Activated CD4-positive, alpha-beta T cell treated with anti-CD3 and anti-CD28 coated beads, Interleukin-2, Interleukin-6, amounts not matched to agents 100 ng/mL and 50 ng/mL, durations not matched to agents 16 hours and 8 hours (primary cell): ENCODE measurements at places on chromosomes 2 and 18.
A peak's percentile ranks its signal among the peaks of the same experiment; 100 is the strongest.

GRCh38 chr2:64036034-64036705, 16.9 kb upstream of the VPS54 start:
- peak; percentile 86 for DNase-seq

DNA sequence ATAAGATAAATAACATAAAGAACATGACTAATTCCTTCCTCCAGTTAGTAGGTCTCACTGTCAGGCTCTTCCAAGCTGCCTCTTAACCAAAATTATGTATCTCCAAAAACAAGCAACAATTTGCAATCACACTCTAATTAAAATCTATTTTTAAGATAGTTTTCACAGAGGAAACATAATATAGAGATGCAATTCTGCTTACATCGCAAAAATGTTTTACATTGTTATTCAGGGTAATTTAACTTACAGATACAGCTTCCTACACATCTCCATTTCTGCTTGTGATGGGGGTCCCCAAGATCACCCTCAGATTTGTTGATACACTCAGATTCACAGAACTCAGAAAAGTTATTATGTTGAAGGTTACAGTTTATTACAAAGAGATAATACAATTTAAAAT, 115.5 kb downstream of the DSC3 start:
- DNase-seq, result no peak

DNA sequence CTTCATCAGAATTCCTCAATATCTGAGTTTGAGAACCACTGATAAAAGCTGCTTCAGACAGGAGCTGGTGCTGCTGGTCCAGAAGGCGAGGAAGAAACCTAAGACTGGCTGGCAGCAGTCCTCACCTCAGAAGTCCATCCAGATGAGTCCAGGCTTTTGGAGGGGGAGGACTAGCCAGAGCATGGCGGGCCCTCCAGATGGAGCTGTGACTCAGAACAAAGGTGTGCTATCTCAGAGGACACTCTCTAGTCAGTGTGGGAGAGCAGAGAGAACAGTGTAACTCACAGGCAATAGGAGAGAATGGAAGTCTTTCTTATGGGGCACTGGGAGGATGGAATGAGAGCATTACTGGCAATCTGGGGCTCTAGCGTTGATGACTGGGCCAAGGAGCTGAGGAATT, 191.4 kb downstream of the NYAP2 start:
- DNase-seq, result no peak

- no peak for DNase-seq
Observed at GRCh38 chr2:112149866-112150435, 11.8 kb downstream of the FBLN7 start.

DNA sequence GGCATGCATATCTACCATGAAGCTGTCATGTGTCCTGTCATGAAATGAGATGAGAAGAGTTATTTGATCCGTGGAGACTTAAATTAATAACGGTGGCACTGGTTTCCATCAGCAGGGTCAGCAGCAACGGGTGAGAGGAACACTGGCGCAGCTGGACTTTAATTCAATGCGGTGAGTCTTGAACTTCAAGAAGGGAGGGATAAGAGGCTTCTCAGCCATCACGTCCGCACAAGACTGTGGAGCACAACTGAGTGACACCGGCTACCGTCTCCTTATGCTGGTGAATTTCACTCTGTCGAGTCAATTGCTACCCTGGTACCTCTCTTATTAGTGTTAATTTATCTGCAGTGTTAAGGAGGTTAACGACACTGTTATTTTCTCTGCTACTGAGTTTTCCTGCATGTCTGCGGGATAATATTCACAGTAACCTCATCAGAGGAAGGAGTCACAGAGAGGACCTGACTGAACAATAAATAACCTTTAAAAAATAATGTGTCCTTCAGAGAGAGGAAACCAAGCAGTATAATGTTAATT, 236.8 kb downstream of the EPHA4 start:
- DNase-seq, result no peak

DNA sequence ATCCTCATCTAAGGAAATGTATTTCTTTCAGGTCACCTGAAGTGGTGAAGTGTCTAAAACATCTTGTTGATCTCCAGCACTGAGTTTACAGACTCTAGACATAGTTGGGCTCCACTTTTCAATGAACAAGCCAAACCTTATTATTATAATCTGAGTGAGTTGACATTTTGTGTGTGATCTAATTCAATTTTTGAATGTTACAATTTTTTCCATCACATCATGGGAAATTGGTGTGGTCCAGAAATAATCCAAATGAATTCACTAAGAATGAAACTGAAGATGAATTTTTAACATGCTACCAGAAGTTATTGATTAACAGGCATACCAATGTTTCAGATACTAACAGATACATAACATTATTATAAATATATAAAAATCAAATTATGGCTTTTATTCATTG, 75.6 kb upstream of the EFEMP1 start:
- DNase-seq, result no peak

DNA sequence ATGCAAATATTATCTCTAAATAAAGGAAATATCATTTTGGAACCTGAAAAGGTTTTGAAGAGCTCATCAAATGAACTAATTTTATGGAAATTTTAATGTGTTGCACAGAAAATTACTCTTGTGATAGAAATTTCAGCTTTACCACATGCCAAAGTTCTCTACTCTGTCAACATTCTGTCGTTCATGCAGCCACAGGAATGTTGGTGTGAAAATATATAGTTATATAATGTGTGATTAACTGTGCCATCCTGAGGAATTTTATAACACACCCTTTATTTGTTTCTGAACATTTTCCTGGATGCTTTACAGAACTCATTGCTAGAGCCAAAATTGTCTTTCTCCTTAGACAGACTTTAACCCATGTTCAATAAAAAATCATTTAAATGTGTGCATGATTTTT, 202.5 kb upstream of the SLC8A1 start:
- no peak for DNase-seq

DNA sequence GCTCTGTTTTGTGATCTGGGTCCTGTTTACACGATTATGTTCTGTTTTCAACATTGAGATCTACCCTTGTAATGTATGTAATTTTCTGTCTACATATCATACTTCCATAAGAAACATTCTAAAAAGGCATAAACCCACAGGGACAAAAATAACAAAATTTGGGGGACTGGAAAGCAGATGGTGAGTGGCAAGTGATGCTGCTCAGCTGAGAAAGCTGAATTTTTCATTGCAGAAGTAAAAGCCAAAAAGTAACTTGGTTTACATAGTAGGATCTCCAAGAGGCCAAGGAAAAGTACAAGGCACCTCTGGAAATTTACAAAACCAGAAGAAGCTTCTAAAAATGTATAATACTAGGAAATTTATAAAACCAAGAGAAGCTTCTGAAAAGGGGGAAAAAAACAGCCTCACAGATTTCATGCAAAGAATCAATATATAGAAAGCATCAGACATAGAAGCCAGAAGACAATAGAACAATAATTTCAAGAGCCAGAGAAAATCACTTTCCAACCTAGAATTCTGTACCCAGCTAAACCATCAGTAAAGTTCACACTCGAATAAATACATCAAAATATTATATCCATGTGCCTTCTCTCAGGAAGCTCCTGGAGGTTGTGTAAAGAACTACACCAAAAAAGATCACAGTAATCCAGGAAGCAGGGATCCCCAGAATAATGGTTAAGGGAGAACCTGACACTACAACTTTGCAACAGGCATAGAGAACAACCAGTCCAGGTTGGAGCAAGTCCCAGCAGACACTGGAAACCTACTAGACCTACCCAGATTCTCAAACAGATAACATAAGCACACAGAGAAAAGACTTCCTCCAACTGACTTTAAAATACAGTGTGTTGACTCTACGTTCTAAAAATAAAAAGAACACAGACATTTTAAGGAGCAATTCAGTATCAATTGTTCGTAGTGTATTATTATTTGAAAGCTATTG, 401.7 kb upstream of the HS6ST1 start:
- no peak for DNase-seq

DNA sequence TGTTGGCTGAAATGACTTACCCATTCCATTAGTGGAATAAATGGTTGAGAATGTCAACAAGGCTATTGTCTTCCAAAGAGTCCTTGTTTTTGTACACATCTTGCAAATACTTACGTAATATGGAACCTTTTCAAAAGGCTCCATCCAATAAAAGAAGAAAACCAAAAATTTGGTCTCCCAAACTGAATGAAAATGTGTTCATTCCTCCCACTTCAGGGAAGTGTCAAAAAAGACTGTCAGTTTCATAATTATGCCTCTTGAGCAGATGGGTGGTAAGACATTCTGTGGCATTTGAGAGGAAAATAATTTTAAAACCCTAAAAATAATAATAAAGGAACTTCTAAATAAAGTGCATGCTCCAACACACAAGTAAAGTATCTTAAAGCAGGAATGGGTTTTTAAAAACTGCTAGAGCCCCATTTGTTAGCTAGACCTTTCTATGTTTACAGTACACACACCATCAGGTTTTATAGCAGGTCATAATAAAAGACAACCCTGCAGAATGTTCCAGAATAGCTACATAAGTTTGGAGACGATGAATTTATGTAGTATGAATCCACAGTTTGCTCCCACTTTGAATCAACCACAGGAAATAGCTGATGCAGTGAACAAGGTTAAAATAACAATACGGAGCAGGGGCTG, 843.7 kb downstream of the LRRTM4 start:
- no peak for DNase-seq

GRCh38 chr18:47931718-47932103, 1.3 kb upstream of the SMAD2 start:
- peak; percentile 35 for DNase-seq

- no peak for DNase-seq
Observed at GRCh38 chr2:33632831-33633230, 33.7 kb upstream of the FAM98A start.
